ENCODE measurements at places on chromosomes 16 and 17. TPM values are rescaled to one million over a fixed set of nuclear protein-coding genes. Genes with fewer than 3 reads are reported as not detected.

GRCh38 chr17:71460943-71461342, 659.9 kb upstream of the SOX9 start:
- DNase-seq, result peak; percentile 24

Gene HOXB4
- not detected for total RNA-seq

Gene QRICH2
- total RNA-seq, result 3.2 TPM

Gene COX11
- total RNA-seq, result 58.1 TPM

DNA sequence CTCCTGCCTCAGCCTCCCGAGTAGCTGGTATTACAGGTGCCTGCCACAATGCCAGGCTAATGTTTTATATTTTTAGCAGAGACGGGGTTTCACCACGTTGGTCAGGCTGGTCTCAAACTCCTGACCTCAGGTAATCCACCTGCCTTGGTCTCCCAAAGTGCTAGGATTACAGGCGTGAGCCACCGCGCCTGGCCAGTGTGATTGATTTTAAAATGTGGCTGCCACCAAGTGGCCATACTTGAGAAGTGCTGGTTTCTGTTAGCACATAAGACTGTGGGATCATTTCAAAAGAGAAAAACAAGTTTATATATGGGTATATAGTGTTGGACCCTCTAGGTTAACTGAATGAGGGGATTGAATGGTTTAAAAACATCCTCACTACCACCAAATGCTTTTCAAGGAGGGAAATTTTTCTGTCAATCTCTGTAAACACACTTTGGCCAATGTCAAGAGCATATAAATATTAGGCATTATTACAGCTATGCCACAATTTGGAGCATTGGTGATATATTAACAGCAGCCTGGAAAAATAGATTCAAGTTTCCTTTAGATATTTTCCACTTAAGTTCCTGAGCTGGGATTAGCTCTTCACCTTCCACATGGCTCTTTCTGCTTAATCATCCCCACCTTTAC, 13.5 kb upstream of the DHRS13 start:
- DNase-seq, result peak; percentile 53

GRCh38 chr16:28210264-28210663, 1.5 kb downstream of the XPO6 start:
- no peak for DNase-seq

Gene TM4SF5
- not detected for total RNA-seq
